ENCODE measurements at places on chromosomes 3 and 15.

DNA sequence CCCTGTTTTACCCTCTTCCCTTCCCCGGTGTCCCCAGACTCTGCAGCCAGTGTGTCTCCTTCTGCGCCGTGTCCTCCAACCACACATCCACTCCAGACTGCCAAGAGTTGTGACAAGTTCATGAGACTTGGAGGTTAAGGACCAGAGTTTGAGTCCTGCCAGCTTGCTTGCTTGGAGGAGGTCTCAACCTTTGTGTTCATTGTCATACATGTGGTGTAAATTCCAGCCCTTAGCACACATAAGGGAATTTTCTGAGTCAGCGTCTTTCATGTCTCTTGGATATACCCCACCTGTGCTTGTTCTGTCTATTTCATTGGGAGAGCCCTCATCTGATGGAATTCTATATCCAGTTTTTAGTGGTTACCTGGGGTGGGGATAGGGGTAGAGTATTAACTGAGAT lies 13.3 kb downstream of the CORO2B start:
- no peak overlapping the region for H3K4me3 ChIP-seq
- H3K27me3 ChIP-seq = peaks cover 18% of the 10 kb centered on the region
- H3K4me1 ChIP-seq = peaks cover 9% of the 10 kb centered on the region

DNA sequence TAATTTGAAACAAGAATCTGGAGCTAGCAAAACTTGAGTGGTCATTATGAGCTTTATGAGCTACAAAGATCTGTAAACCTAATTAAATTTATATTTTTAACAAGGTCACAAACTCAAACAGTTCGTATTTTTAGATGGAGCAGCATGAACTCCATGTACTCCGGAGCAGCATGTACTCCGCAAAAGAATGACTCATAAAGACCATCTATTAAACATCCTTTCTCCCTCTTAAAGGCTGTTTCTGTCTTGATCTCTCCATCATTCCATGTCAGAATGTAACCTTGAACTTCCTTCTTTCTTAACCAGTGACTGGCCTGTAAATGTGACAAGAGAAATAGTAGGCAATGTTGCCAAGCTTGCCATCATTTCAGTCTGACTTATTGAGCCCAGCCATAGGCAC lies 696.9 kb downstream of the ZNF385D start:
- H3K36me3 ChIP-seq = no peaks in the 10 kb centered on the region
- no peak overlapping the region for H3K27ac ChIP-seq
- no peak overlapping the region for H3K4me3 ChIP-seq
- no peaks in the 10 kb centered on the region for H3K27me3 ChIP-seq
- DNase-seq = no peak

DNA sequence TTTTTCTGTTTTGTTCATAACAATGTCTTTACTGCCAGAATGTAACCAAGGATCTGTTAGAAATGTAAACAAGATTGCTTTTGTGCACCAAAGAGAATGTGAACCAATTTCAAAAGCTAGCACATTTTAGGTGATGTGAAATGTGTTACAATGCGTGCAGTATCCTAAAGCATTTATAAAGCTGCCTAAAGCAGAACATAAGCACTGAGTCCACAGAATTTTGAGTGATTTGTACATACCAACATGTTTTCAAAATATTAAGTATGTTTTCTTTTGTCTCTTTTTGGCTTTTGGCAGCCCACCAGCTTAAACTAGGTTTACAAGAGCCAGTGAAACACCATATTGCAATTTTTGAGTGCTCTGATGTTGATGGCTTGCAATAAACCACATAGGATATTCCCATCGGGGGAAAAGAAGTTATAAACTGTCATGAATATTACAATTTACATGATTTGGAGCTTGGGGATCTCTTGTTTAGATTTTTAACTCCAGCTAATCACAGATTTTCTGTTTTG lies 364.0 kb downstream of the ZIC1 start:
- H3K27ac ChIP-seq = no peak overlapping the region
- H3K36me3 ChIP-seq = no peaks in the 10 kb centered on the region
- H3K27me3 ChIP-seq = no peaks in the 10 kb centered on the region
- no peak for DNase-seq
- H3K4me3 ChIP-seq = no peak overlapping the region
- H3K4me1 ChIP-seq = no peaks in the 10 kb centered on the region

DNA sequence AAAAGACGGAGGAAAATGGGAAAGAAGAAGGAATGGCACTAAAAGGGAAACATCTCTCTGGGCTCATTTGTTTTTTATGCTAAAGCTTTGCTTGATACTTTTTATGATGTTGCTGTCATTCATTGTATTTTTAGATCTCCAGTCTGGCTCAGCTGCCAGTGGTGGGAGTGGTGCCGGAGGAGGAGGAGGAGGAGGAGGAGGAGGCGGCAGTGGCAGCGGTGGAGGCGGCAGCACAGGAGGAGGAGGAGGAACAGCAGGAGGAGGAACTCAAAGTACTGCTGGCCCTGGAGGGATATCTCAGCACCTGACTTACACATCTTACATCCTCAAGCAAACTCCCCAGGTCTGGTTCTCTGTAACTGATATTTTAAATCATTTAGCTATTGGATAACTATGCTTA lies 49.6 kb downstream of the MAP6D1 start:
- H3K27ac ChIP-seq = no peak overlapping the region
- H3K36me3 ChIP-seq = peaks cover 33% of the 10 kb centered on the region
- peaks cover 3% of the 10 kb centered on the region for H3K4me1 ChIP-seq
- no peaks in the 10 kb centered on the region for H3K27me3 ChIP-seq

- no peak overlapping the region for H3K27ac ChIP-seq
- no peak for DNase-seq
- H3K4me1 ChIP-seq = no peaks in the 10 kb centered on the region
Observed at GRCh38 chr15:48370460-48370859, 39.2 kb downstream of the DUT start.

DNA sequence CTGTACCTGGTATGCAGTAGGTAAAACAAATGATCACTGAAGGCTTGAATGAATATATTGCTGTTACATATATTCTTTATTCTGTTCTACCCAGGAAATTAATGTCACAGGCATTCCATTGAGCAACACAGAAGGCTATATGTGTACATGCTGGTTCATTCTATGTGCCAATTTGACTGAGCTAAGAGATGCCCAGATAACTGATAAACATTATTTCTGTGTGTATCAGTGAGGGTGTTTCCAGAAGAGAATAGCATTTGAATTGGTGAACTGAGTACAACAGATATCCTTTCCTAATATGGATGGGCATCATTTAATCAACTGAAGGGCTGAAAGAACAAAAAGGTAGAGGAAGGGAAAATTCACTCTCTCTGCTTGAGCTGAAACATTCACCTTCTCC lies 886.8 kb downstream of the FHIT start:
- no peak overlapping the region for H3K27ac ChIP-seq
- H3K27me3 ChIP-seq = no peaks in the 10 kb centered on the region
- H3K4me1 ChIP-seq = no peaks in the 10 kb centered on the region

DNA sequence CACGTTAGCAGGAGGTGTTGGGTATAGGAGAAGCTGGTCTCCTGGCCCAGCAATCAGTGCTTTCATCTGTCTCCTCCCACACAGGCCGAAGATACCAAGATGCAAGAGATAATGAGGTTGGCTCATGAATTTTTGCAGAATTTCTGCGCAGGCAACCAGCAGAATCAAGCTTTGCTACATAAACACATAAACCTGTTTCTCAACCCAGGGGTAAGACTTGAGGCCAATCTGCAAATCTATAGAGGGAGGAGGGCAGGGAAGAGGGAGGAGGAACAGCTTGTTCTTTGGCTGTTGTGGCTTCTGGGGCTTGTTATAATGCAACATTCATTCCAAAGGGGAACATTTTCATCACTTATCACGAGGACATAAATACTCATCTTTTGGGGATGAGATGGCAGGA lies 195.3 kb downstream of the ITPR1 start:
- peaks cover 69% of the 10 kb centered on the region for H3K36me3 ChIP-seq
- DNase-seq = no peak
- no peak overlapping the region for H3K4me3 ChIP-seq
- H3K27ac ChIP-seq = no peak overlapping the region
- H3K4me1 ChIP-seq = peaks cover 2% of the 10 kb centered on the region

Measured in memory B cell (primary cell).